Hair follicular keratinocyte (primary cell): ENCODE measurements at places on chromosomes 6 and 20. TPM values are rescaled to one million over a fixed set of nuclear protein-coding genes. Genes with fewer than 3 reads are reported as not detected.

The SNAP91 gene
- not detected in 2 replicates for total RNA-seq

The SCRT2 gene
- total RNA-seq: not detected in 2 replicates

The OOEP gene
- 0.11 TPM in 1 of 2 replicates, not detected in the other for total RNA-seq

The EXOC2 gene
- total RNA-seq: 24.0 and 26.8 TPM in 2 replicates

The MOG gene
- not detected in 2 replicates for total RNA-seq

The RAET1E gene
- 1.7 and 6.5 TPM in 2 replicates for total RNA-seq

The TPD52L1 gene
- 83.5 and 127 TPM in 2 replicates for total RNA-seq

The SAPCD1 gene
- 0.70 and 1.5 TPM in 2 replicates for total RNA-seq

The SLC17A3 gene
- total RNA-seq: not detected in 2 replicates

The TPBG gene
- 104 and 201 TPM in 2 replicates for total RNA-seq

The ENPP5 gene
- 1.2 and 1.5 TPM in 2 replicates for total RNA-seq

The RIOK1 gene
- total RNA-seq: 9.8 and 16.9 TPM in 2 replicates

The FERMT1 gene
- total RNA-seq: 98.4 and 202 TPM in 2 replicates

The BPIFB4 gene
- total RNA-seq: not detected in 2 replicates

The BPIFB2 gene
- total RNA-seq: not detected in 2 replicates

The BFSP1 gene
- 2.2 and 4.3 TPM in 2 replicates for total RNA-seq

The POM121L2 gene
- total RNA-seq: not detected in 2 replicates

The TSPO2 gene
- total RNA-seq: not detected in 2 replicates

The DEFB116 gene
- not detected in 2 replicates for total RNA-seq

The IRF4 gene
- total RNA-seq: not detected in 2 replicates

The FKBP1C gene
- 0.08 and 0.39 TPM in 2 replicates for total RNA-seq

The TBC1D22B gene
- total RNA-seq: 7.4 and 8.6 TPM in 2 replicates

The SLC29A1 gene
- 23.2 and 50.3 TPM in 2 replicates for total RNA-seq

The ANKEF1 gene
- total RNA-seq: 8.6 and 10.4 TPM in 2 replicates

The CGA gene
- total RNA-seq: not detected in 2 replicates

The VAPB gene
- 9.9 and 15.7 TPM in 2 replicates for total RNA-seq

The MYBL2 gene
- total RNA-seq: 9.9 and 59.2 TPM in 2 replicates

The COL9A3 gene
- 6.2 and 6.9 TPM in 2 replicates for total RNA-seq

The KATNA1 gene
- total RNA-seq: 22.6 and 31.5 TPM in 2 replicates

The OXT gene
- not detected in 2 replicates for total RNA-seq

The APOBEC2 gene
- total RNA-seq: not detected in 2 replicates

The SLC22A16 gene
- not detected in 2 replicates for total RNA-seq

The TMEM181 gene
- total RNA-seq: 18.8 and 24.3 TPM in 2 replicates

The RBPJL gene
- total RNA-seq: not detected in 2 replicates

The PDYN gene
- not detected in 2 replicates for total RNA-seq

The CD93 gene
- under 0.01 TPM in 2 replicates for total RNA-seq

The MLIP gene
- total RNA-seq: not detected in 2 replicates

The PNPLA1 gene
- 0.16 TPM in 1 of 2 replicates, not detected in the other for total RNA-seq

The WASF1 gene
- 19.5 and 24.6 TPM in 2 replicates for total RNA-seq

The ARID1B gene
- total RNA-seq: 12.8 and 14.5 TPM in 2 replicates

The FAM209B gene
- not detected in 2 replicates for total RNA-seq

The MYL9 gene
- total RNA-seq: 2.7 and 8.3 TPM in 2 replicates

The RIPOR3 gene
- 0.04 TPM in 1 of 2 replicates, not detected in the other for total RNA-seq

The MAP3K5 gene
- 5.3 and 7.1 TPM in 2 replicates for total RNA-seq

The ARMC2 gene
- total RNA-seq: 0.78 and 1.8 TPM in 2 replicates

The OR2H1 gene
- not detected in 2 replicates for total RNA-seq

The CST5 gene
- not detected in 2 replicates for total RNA-seq

The IL17A gene
- not detected in 2 replicates for total RNA-seq

The HSP90AB1 gene
- total RNA-seq: 822 and 1,294 TPM in 2 replicates

The CDH26 gene
- 0.47 and 1.2 TPM in 2 replicates for total RNA-seq

The ENPP1 gene
- 0.08 and 0.30 TPM in 2 replicates for total RNA-seq

The CPNE5 gene
- total RNA-seq: 0.08 TPM in 1 of 2 replicates, not detected in the other

The RAET1L gene
- total RNA-seq: 0.78 and 1.1 TPM in 2 replicates

The CYP21A2 gene
- not detected in 2 replicates for total RNA-seq

The UNC5CL gene
- total RNA-seq: 0.27 and 0.62 TPM in 2 replicates

The NEDD9 gene
- total RNA-seq: 3.9 and 6.6 TPM in 2 replicates
